ENCODE measurements at places on chromosomes 12 and 14. TPM values are rescaled to one million over a fixed set of nuclear protein-coding genes. Genes with fewer than 3 reads are reported as not detected.
A peak's percentile ranks its signal among the peaks of the same experiment; 100 is the strongest.

The ACSS3 gene
- 19.0 TPM for total RNA-seq

The PTHLH gene
- total RNA-seq = 2.7 TPM

The SERPINA12 gene
- total RNA-seq = not detected

The RFLNA gene
- 0.54 TPM for total RNA-seq

The CABP1 gene
- 1.1 TPM for total RNA-seq

The ACSM4 gene
- total RNA-seq = not detected

The VRTN gene
- not detected for total RNA-seq

GRCh38 chr12:104025771-104026170, 24.2 kb downstream of the GLT8D2 start:
- ATAC-seq = no peak
- H3K27me3 ChIP-seq = no peaks in the 10 kb centered on the region
- no peaks in the 10 kb centered on the region for H3K36me3 ChIP-seq
- H3K4me1 ChIP-seq = no peaks in the 10 kb centered on the region
- H3K4me3 ChIP-seq = no peak overlapping the region

DNA sequence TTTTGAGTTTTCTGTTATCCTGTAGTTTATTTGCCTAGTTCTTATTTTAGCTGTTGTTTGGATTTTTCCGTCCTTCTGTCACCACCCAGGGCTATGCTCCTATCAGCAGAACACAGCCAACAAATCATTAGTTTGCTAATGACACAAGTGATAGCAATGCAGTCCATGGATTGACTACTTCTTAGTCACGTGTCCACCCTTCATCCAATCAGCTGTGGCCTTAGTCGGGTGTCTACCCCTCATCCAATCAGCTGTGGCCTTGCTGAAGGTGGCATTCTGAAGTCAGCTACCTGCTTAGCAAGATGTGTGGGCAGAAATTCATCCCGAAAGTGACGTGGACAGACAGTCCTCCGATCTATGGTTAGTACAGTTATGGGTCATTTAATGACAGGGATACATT, 182.3 kb downstream of the GALC start:
- no peaks in the 10 kb centered on the region for H3K4me1 ChIP-seq
- no peak overlapping the region for H3K27ac ChIP-seq
- H3K27me3 ChIP-seq = no peaks in the 10 kb centered on the region

- H3K27ac ChIP-seq = no peak overlapping the region
- H3K4me1 ChIP-seq = no peaks in the 10 kb centered on the region
- no peaks in the 10 kb centered on the region for H3K27me3 ChIP-seq
- H3K4me3 ChIP-seq = no peak overlapping the region
- peak; percentile 81 for ATAC-seq
These were observed 98.3 kb downstream of the PDZRN4 start for GRCh38 chr12:41286426-41286825.

GRCh38 chr12:47903151-47903611, 1.6 kb downstream of the VDR start:
- ATAC-seq = no peak
- H3K36me3 ChIP-seq = no peaks in the 10 kb centered on the region
- peaks cover 29% of the 10 kb centered on the region for H3K4me1 ChIP-seq
- peaks cover 37% of the 10 kb centered on the region for H3K27me3 ChIP-seq
- H3K27ac ChIP-seq = no peak overlapping the region
- H3K4me3 ChIP-seq = no peak overlapping the region

- ATAC-seq = no peak
- peak overlapping the region; percentile 50 for H3K4me3 ChIP-seq
- no peaks in the 10 kb centered on the region for H3K27me3 ChIP-seq
- H3K27ac ChIP-seq = no peak overlapping the region
- peaks cover 45% of the 10 kb centered on the region for H3K4me1 ChIP-seq
These were observed 577 bp upstream of the TPCN1 start for GRCh38 chr12:113220593-113221180.

- H3K4me1 ChIP-seq = no peaks in the 10 kb centered on the region
- H3K36me3 ChIP-seq = no peaks in the 10 kb centered on the region
- no peak overlapping the region for H3K4me3 ChIP-seq
- H3K27ac ChIP-seq = no peak overlapping the region
- no peaks in the 10 kb centered on the region for H3K27me3 ChIP-seq
These were observed 110.4 kb upstream of the CPSF6 start for GRCh38 chr12:69129017-69129416.

DNA sequence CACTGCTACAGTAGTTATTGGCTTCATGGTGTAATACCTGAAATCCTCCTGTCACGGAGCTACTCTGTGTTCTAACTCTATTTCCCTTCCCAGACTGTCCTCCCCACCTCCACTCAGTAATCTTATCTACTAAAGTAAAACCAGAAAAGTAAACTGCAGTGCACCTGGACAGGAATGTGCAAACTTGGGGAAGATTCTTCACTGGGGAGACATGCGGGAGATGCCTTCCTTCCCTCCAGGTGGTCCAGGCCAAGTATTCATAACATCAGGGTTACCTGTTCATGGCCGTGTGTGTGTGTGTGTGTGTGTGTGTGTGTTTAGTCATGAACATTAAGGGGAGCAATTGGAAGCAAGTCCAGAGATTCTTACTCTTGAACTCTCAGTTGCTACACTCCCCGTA, 84.1 kb downstream of the IFNG start:
- no peak for ATAC-seq
- no peak overlapping the region for H3K4me3 ChIP-seq
- H3K4me1 ChIP-seq = no peaks in the 10 kb centered on the region
- H3K27me3 ChIP-seq = no peaks in the 10 kb centered on the region
- no peak overlapping the region for H3K27ac ChIP-seq

DNA sequence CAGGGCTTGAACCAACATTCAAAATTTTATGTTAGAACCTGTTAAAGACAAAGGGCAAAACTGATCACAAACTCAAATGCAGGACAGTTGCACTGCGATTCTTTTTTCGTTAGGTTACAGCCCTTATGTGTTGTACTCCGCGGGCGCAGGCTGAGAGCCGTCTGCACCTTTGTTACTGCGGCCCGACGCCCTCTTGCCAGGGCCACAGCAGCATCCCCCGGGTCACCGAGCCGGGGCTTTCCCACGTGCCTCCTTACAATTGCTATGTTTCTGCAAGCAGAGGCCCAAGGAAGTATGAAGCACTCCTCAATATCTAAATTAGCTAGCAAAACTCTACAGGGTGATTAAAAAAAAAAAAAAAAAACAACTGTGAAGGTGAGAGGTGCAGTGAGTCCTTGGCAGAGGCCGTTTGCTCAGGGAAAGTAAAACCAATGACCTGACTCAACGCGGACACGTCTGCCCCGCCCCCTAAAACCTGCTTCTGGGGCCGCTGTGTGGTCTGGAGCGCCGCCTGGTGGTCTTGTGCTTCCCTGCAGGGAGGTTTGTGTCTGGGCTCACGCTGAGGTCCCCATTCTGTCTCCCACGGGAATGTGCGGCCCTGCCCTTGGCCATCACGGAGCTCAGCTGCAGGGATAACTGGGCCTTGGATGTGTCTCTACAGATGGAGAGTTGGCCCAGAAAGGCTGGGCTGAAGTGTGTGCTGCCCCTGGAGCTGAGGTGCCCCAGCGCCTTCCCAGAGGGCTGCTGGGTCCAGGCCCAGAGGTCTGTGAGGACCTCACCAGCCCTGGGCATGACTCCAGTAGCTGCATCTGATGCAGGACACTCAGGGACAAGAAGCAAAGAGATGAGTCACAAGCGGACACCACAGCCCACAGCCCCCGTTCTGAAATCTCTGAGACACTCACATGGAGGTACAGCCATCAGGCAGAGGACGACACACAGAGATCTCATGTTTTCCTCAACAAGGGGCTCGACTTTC, 418.5 kb downstream of the TMEM121 start:
- no peaks in the 10 kb centered on the region for H3K36me3 ChIP-seq
- H3K4me3 ChIP-seq = no peak overlapping the region
- no peak for ATAC-seq
- peaks cover 22% of the 10 kb centered on the region for H3K27me3 ChIP-seq
- H3K27ac ChIP-seq = no peak overlapping the region
- H3K4me1 ChIP-seq = no peaks in the 10 kb centered on the region

DNA sequence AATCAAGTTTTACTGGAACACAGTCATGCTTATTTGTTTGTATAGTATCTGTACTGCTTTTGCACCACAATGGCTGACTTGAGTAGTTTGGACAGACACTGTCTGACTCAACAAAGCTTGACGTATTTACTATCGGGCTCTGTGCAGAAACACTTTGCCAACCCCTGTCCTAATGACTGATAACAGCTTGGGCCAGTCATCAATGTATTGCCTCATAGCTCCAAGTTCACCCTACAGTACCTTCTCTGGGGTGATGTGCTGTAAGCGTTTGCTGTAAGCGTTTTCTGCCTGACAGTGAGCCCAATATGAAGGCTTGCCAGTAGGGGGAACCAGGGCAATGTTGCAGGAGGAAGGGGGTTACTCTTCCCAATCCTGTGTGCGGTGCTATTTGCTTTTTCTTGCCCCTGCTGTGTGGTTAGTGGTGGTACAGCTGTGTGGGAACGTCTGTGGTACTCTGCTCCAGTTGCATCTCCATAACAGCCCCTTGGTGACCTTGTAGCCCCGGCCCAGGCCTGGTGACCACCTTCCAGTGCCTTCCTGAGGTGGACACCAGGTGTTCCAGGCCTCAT, 5.4 kb upstream of the CCDC177 start:
- H3K4me3 ChIP-seq = no peak overlapping the region
- H3K4me1 ChIP-seq = no peaks in the 10 kb centered on the region
- peak; percentile 87 for ATAC-seq
- H3K27me3 ChIP-seq = peaks cover 25% of the 10 kb centered on the region
- no peak overlapping the region for H3K27ac ChIP-seq
- no peaks in the 10 kb centered on the region for H3K36me3 ChIP-seq

DNA sequence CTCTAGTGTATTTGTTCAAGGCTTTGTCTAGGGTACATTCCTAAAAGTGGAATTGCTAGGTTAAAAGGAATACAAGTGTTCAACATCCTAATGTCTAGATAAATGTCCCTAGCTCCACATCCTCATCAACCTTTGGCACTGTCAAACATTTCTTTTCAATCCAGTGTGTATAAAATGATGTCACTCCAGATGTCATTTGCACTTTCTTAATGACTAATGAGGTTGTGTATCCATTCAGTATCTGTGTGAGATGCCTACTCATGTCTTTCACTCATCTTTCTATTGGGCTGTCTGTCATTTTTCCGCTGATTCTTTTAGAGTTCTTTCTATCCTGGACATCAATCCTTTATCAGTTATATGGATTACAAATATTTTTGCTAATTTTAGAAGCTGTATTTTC, 43.3 kb downstream of the ARMH4 start:
- no peak overlapping the region for H3K4me3 ChIP-seq
- H3K27me3 ChIP-seq = no peaks in the 10 kb centered on the region
- H3K4me1 ChIP-seq = no peaks in the 10 kb centered on the region
- H3K36me3 ChIP-seq = no peaks in the 10 kb centered on the region
- H3K27ac ChIP-seq = no peak overlapping the region

- no peaks in the 10 kb centered on the region for H3K36me3 ChIP-seq
- no peaks in the 10 kb centered on the region for H3K4me1 ChIP-seq
- no peak overlapping the region for H3K27ac ChIP-seq
- no peak for ATAC-seq
These were observed 480.5 kb downstream of the VRK1 start for GRCh38 chr14:97277711-97278110.

DNA sequence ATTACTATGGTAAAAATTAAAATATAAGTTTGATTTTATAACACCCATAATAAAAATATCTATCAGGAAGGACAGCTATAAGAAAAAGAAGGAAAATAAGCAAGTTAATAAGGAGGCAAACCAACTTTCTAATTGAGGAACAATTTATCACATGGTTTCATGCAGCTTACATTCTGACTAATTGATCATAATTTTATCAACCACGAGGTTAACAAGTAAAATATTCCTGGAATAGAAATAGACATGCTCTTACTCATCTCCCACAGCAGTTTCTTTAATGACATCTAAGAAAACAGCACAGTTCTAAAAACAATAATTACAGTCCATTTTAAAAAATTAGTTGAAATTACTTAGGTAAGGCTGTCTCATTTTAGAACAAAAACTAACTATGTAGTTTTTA, 130.8 kb upstream of the KRR1 start:
- no peaks in the 10 kb centered on the region for H3K36me3 ChIP-seq
- H3K4me1 ChIP-seq = no peaks in the 10 kb centered on the region
- no peaks in the 10 kb centered on the region for H3K27me3 ChIP-seq
- ATAC-seq = no peak

DNA sequence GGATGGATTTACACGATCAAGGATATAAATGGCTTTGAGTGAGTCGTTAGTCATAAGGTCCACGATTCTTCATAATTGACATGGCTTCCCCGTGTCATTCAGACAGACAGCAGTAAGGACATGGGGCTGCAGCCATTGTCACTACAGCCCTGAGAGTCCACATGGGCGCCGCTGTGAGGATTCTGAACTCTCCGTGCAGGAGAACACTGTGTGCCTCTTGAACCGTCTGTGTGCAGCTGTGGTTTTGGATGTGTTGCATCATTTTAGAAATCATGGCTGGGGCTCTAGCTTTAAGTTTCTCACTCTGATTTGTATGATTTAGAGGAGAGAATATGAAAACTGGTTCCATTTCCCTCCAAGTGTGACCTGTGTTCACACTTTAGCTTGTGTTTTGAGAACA, 47.2 kb downstream of the NPAS3 start:
- H3K27ac ChIP-seq = no peak overlapping the region
- H3K4me3 ChIP-seq = no peak overlapping the region
- H3K27me3 ChIP-seq = no peaks in the 10 kb centered on the region
- ATAC-seq = peak; percentile 53
- no peaks in the 10 kb centered on the region for H3K36me3 ChIP-seq

DNA sequence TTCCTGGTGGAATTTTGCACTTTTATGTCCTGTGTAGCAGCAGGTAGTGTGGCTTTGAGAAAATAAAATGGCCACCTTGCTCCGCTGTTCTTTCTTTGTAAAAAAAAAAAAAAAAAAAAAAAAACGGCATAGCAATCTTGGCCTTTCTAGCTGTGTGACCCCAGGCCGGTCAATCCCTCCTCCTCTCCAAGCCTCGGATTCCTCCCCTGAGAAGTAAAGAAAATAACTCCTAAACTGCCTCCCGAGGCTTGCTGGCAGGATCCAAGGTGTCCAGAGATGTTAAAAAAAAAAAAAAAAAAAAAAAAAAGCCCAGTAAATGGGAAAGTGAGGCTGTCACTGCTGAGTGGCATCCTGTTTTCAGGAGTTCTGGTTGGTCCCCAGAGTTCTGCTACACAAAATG, 23.9 kb upstream of the MAP1LC3B2 start:
- ATAC-seq = no peak
- H3K36me3 ChIP-seq = no peaks in the 10 kb centered on the region
- H3K4me1 ChIP-seq = peaks cover 53% of the 10 kb centered on the region
- H3K27me3 ChIP-seq = no peaks in the 10 kb centered on the region

DNA sequence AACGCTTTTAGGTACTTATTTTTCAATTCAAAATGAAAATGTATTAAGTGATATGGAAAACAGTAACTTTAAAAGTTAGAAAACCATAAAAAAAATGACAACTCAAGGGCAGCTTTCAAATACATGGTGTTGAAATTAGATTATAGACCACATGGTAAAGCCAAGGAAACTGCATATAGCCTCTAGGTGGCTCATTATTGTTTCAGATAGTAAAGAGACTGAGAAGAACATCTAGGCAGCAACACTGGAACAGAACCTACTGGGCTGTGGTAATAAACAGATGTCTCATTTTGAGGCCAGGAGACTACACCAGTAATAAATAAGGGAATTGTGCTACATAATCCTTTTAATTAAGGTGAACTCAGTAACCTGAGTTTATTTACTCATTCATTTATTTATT, 13.0 kb downstream of the FBXO33 start:
- no peak overlapping the region for H3K27ac ChIP-seq
- no peak for ATAC-seq
- H3K27me3 ChIP-seq = no peaks in the 10 kb centered on the region
- no peaks in the 10 kb centered on the region for H3K4me1 ChIP-seq
- no peak overlapping the region for H3K4me3 ChIP-seq

Data from gastroesophageal sphincter (tissue), 4 donors.